Liver (tissue), 10 donors: ENCODE measurements at places on chromosomes 13 and 19.
A peak's percentile ranks its signal among the peaks of the same experiment; 100 is the strongest.

DNA sequence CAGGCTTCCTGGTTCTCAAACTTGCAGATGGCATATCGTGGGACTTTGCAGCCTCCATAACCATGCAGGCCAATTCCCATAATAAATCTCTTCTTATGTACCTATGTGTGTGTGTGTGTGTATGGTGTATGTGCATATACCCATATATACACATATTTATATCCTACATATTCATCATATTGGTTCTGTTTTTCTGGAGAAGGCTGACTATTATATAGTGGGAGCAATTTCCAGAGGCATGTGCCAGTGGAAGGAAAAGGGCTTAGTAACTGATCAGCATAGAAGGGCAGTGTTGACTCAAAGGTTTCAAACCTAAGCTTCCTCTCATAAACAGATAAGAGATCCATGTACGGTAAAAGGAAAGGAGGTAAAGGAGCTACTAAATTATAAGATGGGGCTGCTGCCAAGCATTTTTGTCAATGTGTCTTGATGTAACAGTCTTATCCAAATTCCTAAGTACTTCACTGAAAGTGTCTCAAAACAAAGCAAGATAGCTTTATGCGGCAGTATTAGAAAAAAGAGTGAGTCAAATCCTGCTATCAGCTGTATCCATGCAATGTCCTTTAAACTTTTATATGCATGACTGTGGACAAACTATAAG, 432.1 kb downstream of the TBC1D4 start:
- DNase-seq = no peak

- DNase-seq = no peak
Observed at GRCh38 chr13:26219726-26220125, 2.4 kb downstream of the RNF6 start.

GRCh38 chr13:39283072-39283471, 244.8 kb downstream of the NHLRC3 start:
- DNase-seq = no peak

DNA sequence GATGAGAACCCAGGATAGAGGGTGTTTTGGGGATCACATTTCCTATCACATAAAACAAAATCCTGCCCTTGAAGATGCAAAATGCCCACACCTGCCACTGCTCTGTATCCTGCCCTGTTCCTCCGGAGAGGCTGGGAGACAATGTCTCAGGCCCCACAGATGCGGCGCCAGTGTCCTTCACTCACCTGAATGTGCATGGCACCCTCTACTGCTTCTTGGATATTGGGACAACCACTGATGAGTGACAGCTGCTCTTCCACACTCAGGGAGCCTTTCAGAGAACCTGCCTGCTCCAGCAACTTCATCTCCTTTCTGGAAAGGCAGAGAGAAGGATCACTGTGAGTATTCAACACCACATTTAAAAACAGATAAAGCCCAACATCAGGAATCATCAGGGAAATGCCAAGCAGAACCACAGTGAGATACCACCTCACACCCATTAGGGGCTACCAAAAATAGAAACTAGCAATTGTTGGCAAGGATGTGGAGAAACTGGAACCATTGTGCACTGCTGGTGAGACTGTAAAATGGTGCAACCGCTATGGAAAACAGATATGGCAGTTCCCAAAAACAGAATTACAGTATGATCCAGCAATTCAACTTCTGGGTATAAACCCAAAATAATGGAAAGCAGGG, 36.4 kb downstream of the CRYL1 start:
- DNase-seq = no peak

GRCh38 chr19:29139227-29139626, 73.7 kb downstream of the UQCRFS1 start:
- no peak for DNase-seq

GRCh38 chr19:52603558-52604207, 33.6 kb downstream of the ZNF701 start:
- DNase-seq = no peak

GRCh38 chr13:76053181-76053580, 417.1 kb downstream of the LMO7 start:
- no peak for DNase-seq

- no peak for DNase-seq
Observed at GRCh38 chr13:103961784-103962183, 895.6 kb upstream of the SLC10A2 start.

DNA sequence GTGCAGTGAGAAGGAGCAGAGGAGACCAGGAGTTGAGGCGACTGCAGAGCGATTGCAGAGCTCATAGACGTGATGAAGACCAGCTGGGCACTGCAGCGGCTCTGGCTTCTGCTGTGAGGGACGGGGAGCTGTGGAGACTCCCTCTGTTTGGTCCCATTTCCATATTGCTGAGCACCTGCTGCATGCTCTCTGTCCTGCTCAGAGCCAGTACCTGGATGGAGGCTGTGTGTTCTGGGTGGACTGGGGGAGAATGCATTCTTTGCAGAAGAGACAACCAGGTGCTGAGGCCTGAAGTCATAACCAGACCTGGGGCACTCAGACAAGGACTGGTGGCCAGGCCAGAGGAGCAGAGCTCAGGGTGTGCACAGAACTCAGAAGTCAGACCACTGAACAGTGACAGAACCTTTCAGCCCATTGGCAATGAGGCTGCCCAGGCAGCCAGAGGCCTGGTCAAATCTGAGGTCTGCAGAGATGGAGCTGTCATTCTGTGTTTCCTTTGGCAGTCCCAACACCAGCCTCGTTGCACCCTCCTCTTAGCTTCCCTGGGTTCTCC, 1.3 kb upstream of the A1BG start:
- DNase-seq = no peak

DNA sequence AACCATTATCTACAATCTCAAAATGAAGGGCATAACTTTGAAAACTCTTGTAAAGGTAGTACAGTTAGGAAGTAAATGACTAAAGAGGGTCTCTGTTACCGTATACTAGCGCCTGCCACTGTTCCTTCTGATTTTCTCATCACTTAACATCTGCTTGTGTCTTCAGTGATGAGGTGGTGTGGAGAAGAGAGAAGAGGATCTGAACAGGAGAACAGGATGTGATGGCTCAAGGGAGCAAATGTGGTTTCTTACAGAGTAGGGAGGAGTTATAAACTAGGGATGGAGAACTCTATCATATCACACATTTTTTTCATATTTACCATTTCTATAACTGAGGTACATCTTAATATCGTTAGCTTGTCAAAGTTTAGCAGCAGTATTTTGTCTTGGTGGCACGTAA, 1.1 kb downstream of the KCTD4 start:
- DNase-seq = no peak

DNA sequence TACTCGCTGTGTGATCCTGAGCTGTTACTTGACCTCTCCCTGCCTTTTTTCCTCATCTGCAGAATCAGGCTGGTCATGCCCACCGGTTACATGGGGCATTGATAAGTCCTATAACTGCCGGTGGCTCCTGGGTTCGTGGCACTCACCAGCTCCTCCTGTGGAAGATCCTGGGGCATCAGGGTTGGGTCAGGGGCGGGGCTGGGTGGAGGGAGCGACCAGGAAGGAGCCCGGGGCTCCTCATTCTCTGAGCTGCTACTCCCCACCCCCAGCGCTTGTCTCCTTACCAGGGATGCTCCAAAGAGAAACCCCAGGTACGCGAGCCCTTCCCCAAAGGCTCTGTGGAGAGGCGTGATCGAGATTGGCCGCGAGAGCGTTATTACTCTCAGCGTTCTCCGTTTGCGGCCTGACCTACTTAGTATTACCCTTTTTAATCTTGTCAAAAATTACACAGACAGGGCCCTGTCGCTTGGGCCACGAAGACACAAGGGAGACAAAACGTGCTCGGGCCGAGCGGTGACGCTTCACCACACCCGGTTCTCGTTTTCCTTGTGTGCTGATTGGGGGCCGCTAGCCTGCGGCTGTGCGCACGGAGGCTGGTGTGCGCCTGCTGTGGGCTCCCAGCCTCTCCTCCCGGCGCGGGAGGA, 10.7 kb downstream of the HDGFL2 start:
- no peak for DNase-seq

DNA sequence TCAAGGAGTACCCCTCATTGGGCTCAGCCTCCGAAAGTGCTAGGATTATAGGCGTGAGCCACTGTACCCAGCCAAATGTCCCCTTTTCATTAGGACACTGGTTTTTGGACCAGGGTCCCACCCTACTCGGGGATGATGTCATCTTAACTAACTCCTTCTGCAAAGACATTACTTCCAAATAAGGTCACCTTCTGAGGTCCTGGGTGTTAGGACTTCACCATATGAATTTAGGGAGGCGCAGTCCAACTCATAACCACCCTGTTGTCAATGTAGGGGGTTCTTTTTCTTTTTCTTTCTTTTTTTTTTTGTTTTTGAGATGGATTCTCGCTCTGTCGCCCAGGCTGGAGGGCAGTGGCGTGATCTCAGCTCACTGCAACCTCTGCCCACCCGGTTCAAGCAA, 32.7 kb upstream of the NFIC start:
- DNase-seq = no peak

DNA sequence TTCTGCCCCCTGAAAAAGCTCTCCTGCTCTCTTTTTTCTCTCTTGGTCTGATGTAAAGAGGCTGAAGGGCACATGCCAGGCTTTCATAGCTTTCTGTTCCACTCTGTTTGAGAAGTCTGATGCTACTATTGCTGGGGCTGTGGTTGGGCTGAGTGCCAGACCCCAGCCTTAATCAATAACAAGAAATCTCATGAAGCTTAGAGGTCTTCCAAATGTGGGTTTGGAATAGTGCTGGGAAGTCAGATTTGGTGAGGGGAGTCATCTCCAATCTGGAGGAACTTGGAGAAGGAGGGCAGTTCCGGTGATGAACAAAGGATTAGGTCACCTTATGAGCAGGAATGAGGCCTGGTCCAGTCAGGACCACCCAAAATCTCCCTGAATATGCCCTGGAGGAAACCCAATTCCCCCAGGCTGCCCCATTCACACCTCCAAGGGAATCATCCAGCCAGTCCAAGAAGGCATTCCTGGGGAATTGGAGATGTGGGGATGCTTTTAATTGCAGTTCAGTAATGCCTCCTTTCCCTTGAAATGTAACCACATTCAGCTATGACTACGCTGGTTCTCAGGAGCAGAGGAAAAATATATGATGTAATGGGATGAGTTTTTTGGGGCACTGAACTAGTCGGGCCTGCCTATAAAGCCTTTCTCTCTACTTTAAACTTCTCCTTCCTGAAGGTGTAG, 102.0 kb downstream of the STARD13 start:
- no peak for DNase-seq

- no peak for DNase-seq
Observed at GRCh38 chr13:107767119-107767518, 448.2 kb downstream of the LIG4 start.

- DNase-seq = no peak
Observed at GRCh38 chr13:32116210-32116609, 84.6 kb downstream of the FRY start.

DNA sequence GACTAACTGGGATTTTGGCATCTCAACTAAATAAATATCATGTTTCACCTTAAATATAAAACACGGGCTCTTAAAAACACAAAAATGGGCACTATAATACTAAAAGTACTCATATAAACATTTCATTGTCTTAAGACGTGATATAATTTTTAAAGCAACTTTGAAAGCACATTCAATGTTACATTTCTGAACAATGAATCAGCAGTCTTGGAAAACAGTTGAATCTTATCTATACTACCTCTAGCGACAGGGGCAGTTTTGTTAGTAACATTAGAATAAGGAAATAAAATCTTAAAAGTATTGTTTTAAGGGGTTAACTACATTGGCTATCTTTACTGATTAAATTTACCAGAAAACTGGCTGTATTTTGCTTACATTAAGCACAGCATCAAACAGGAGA, 156.9 kb downstream of the UGGT2 start:
- no peak for DNase-seq

- DNase-seq = peak; percentile 29
Observed at GRCh38 chr13:44421853-44422525, 48.4 kb downstream of the SERP2 start.

DNA sequence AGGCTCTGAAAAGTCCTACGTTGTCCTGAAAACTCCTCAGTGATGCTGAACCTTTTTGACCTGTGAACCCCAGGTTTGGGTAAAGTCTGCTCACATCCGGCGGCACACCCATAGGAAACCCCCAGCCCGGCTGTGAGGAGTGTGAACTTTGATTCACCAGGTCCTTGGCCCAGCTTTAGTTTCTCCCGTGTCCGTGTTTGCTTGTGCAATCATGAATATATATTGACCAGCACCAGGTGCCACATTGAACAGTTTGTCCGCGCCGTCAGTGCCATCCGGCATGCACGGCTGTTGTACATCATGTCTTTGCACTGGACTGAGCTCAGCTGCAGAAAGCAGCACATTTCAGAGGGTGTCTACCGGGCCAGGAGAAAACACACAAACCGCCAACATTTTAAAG, 45.3 kb downstream of the NFIC start:
- DNase-seq = no peak

DNA sequence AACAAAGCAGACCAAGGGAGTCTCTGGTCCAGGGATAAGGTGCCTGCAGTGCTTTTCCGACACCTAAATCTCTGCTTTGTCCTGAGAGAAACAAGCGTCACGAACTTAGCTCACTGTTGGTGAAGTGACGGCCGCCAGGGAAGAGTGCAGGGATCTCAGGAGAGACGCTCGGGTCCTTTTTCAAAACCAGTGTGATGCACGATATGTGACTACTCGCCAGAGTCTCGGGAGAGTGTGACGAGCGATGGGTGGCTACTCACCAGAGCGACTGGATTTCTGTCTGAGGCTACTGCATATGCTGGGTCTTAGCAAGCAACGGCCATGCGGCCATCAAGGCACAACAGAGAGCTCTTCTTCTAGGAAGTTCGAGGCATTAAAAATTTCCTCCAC, 16.5 kb upstream of the CFAP97D2 start:
- DNase-seq = no peak

DNA sequence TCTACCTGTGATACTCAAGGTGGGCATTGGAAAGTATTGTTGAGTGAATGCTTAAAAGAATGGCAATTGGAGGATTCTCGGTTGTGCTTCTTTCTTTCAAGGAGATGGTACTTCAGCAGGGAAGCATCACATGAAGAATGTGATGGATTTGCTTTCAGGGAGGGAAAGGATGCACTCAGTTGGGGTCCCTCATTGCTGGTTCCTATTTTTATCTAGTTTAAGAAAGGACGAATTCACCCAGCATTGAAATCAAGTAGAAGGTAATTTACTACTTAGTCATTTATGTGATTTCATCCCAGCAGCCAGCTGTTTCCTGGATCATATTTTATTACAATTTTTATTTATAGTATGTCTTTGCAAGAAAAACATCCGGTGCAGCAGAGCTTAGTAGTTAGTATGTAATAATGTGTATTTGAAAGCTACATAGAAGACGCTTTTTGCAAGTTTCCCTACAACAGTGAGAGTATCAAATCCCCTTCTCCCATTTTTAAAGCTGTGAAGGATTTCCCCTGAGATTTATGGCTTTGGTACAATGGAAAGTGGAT, 417.9 kb downstream of the GPC5 start:
- DNase-seq = no peak

GRCh38 chr13:40578055-40578454, 88.4 kb downstream of the FOXO1 start:
- DNase-seq = no peak
